Upper lobe of left lung (tissue), 6 donors: ENCODE measurements at places on chromosomes 3 and 15. TPM values are rescaled to one million over a fixed set of nuclear protein-coding genes. Genes with fewer than 3 reads are reported as not detected.

The TM6SF1 gene
- total RNA-seq: 17.8 TPM

The LRIG1 gene
- total RNA-seq: 56.6 TPM

The ROBO2 gene
- total RNA-seq: 14.6 TPM

- H3K4me1 ChIP-seq: peaks cover 10% of the 10 kb centered on the region
- no peaks in the 10 kb centered on the region for H3K27me3 ChIP-seq
- no peak overlapping the region for H3K4me3 ChIP-seq
- H3K27ac ChIP-seq: no peak overlapping the region
- H3K36me3 ChIP-seq: no peaks in the 10 kb centered on the region
Measured at GRCh38 chr15:48616216-48616615, 29.3 kb downstream of the FBN1 start.

DNA sequence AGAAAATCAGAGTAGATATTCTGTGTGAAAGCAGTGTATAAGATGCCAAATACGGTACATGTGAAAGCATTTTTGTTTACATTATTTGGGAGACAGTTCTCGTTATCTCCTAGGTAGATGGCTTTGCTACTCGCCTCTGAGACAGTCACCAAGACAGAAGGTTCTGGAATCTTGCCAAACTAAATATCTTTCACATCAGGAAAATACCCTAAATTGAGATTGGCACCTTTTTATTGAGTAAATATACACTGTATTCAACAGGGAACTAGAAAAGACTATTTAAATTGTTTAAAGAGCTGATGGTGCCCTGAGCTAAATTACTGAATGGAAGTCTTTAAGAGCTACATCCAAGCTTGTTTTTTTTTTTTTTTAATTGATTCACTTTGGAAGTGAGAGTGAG, 3.4 kb downstream of the FGD5 start:
- no peak overlapping the region for H3K4me3 ChIP-seq
- peaks cover 23% of the 10 kb centered on the region for H3K4me1 ChIP-seq
- H3K36me3 ChIP-seq: peaks cover 19% of the 10 kb centered on the region

The TMEM207 gene
- not detected for total RNA-seq

DNA sequence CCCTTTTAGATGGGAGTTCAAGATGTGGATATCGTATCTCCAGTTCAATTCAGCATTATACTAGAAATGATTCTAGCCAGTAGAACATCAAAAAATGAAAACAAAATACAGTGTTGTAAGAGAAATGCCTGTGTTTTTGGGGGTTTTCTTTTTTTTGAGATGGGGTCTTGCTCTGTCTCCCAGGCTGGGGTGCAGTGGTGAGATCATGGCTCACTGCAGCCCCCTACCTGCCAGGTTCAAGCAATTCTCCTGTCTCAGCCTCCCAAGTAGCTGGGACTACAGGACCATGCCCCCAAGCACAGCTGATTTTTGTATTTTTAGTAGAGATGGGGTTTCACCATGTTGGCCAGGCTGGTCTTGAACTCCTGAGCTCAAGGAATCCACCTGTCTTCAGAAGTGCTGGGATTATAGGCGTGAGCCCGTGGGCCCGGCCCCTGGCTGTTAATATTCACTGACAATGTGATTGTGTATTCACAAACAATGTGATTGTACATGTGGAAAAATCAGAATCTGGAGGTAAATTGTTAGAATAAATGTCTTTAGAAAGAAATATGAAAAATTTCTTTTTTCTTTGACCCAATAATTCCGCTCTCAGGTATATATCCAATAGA, 59.0 kb downstream of the ARIH1 start:
- DNase-seq: no peak
- peaks cover 6% of the 10 kb centered on the region for H3K4me1 ChIP-seq
- no peak overlapping the region for H3K4me3 ChIP-seq
- H3K27me3 ChIP-seq: no peaks in the 10 kb centered on the region
- no peaks in the 10 kb centered on the region for H3K36me3 ChIP-seq

- peaks cover 15% of the 10 kb centered on the region for H3K4me1 ChIP-seq
- H3K27ac ChIP-seq: no peak overlapping the region
- no peaks in the 10 kb centered on the region for H3K36me3 ChIP-seq
Measured at GRCh38 chr3:48593337-48593736, 1.8 kb downstream of the COL7A1 start.

DNA sequence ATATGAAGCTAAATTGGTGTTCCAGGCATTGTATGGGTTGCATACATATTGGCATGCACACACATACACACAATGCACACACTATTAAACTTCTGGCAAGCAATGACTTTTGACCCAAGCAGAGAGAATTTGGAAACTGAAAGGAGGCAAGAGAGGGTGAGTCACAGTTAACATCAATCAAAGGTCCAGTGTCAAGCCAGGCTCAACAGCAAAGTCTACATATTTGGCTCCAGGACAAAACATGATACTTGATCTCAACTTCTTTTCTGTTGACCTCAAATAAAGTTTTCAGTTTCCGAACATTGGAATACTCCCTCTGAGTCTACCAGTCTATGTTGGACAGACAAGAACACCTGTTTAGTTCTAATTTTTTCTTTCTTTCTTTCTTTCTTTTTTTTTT, 28.3 kb downstream of the IL12A start:
- H3K27me3 ChIP-seq: no peaks in the 10 kb centered on the region
- H3K27ac ChIP-seq: no peak overlapping the region
- H3K36me3 ChIP-seq: no peaks in the 10 kb centered on the region
- H3K4me1 ChIP-seq: no peaks in the 10 kb centered on the region
- no peak for DNase-seq
- H3K4me3 ChIP-seq: no peak overlapping the region

The CLDN16 gene
- total RNA-seq: 0.30 TPM

The DNAJC13 gene
- total RNA-seq: 29.1 TPM

DNA sequence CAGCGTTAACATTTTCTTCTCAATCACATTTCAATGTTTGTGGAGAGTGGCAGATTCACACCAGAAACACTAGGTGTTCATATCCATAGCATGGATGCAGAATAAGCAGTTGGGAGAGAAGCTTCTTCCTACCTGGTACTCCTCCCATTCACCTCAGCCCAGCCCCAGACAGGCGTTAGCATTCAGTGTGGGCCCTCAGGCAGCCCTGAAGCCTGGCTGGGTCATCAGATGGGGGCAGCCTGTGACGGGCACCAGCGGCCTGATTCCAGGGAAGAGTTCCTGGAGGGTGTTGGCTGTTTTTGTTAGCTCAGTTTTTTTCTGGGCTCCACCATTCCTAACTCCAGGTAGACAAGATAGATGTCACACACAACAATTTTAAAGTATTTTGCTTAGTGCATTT, 31.1 kb downstream of the APH1B start:
- H3K27me3 ChIP-seq: no peaks in the 10 kb centered on the region
- H3K4me1 ChIP-seq: no peaks in the 10 kb centered on the region
- H3K27ac ChIP-seq: no peak overlapping the region
- no peak overlapping the region for H3K4me3 ChIP-seq
- H3K36me3 ChIP-seq: peaks cover 6% of the 10 kb centered on the region

GRCh38 chr3:55333046-55333445, 154.1 kb downstream of the WNT5A start:
- no peaks in the 10 kb centered on the region for H3K36me3 ChIP-seq
- peaks cover 15% of the 10 kb centered on the region for H3K4me1 ChIP-seq
- no peak overlapping the region for H3K27ac ChIP-seq
- DNase-seq: no peak

The GOLGA6L2 gene
- total RNA-seq: not detected

- DNase-seq: no peak
- H3K36me3 ChIP-seq: no peaks in the 10 kb centered on the region
- no peak overlapping the region for H3K4me3 ChIP-seq
- H3K27me3 ChIP-seq: no peaks in the 10 kb centered on the region
Measured at GRCh38 chr3:135917076-135917475, 48.5 kb upstream of the PPP2R3A start.

- H3K4me1 ChIP-seq: peaks cover 100% of the 10 kb centered on the region
- peak; percentile 54 for DNase-seq
- H3K4me3 ChIP-seq: no peak overlapping the region
- H3K36me3 ChIP-seq: no peaks in the 10 kb centered on the region
- no peaks in the 10 kb centered on the region for H3K27me3 ChIP-seq
Measured at GRCh38 chr15:91861223-91861622, 7.7 kb downstream of the SLCO3A1 start.

DNA sequence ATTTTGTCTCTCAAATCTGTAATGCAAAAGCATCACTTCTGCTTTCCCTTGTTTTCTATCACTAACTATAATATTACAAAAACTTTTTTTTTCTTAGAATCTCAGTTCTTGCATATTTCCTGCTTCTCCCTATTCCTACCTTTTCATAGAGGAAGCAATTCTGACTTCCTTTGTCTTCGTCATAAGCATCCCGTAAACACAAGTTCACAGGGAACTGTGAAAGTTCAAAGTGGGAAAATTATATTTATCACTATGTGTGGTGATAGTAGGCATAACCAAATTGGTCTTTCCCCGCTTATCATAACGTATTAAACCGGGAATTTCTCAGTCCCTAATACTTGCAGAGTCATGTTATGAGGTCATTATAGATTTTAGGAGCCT, 22.3 kb downstream of the CD200 start:
- no peak overlapping the region for H3K4me3 ChIP-seq
- no peaks in the 10 kb centered on the region for H3K36me3 ChIP-seq
- H3K27me3 ChIP-seq: no peaks in the 10 kb centered on the region
- H3K27ac ChIP-seq: no peak overlapping the region
- no peak for DNase-seq

DNA sequence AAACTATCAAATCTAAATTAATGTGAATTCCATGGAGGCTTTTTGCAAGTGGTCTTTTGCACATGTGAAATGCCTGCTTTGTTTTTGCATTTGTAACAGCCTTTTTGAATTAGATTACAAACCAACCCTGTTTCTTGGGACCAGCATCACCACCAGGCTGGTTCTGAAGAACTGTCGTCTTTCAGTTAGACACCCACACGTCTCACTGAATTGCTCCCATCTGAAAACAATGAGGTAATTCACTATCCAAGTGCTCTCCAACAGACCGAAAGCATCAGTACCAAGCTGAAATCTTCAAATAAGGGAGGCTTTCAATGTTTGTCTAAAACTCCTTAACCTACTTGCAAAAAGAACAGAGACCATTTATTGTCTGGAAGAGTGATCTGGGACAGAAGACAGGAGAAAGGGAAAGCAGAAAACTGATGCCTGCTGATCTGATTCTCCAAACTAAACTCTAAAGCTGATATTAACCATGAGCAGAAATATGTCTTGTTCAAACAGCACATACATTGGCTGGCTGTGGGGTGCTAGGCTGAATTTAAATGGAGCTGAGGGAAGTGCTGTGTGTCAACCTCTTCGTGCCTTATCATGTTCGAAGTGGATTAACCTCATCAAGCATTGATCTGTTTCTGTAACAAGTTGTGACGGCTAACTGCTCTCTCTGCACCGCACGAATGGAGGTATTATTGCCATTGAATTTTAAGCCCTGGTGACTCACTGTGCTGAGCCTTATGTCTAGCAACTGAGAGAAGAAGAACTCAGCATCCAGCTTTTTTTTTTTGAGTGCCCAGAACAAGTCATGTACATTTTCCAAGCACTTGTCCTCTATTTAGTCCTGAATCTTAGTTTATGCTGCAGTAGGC, 213.7 kb upstream of the P2RY1 start:
- no peaks in the 10 kb centered on the region for H3K4me1 ChIP-seq
- no peak overlapping the region for H3K4me3 ChIP-seq
- no peak overlapping the region for H3K27ac ChIP-seq
- no peaks in the 10 kb centered on the region for H3K27me3 ChIP-seq

The P2RY12 gene
- total RNA-seq: 3.6 TPM

The TMEM45A gene
- total RNA-seq: 4.2 TPM

The EPHB3 gene
- 8.8 TPM for total RNA-seq

The OIP5 gene
- total RNA-seq: not detected

DNA sequence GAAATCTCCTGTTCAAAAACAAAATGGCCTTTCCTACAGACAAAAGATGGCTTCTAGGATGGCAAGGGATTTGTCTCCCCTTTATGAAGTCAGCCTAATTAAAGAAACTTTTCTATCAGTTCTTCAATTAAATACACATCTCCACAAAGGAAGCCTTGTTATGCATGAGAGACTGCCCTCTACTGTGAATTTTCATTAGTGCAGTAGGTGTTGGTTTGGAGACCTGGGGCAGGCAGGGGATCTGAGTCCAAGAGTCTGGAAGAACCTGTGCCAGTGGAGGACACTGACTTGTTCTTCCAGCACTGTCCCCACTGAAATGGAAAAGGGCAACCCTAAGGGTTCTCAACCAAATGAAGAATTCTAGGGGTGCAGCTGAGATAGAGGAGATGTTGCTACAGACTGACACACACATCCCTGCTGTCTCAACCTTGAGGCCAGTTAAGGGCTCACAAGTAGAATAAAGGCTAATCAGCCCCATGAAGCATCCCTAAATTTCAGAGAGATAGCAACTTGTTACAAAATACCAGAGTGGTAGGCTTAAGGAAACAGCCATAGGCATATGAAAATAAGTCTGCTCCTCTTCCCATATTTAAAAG, 174.0 kb upstream of the PRICKLE2 start:
- no peaks in the 10 kb centered on the region for H3K27me3 ChIP-seq
- H3K4me3 ChIP-seq: no peak overlapping the region
- H3K36me3 ChIP-seq: no peaks in the 10 kb centered on the region
- H3K27ac ChIP-seq: peak overlapping the region; percentile 23
- peaks cover under 1% of the 10 kb centered on the region for H3K4me1 ChIP-seq

DNA sequence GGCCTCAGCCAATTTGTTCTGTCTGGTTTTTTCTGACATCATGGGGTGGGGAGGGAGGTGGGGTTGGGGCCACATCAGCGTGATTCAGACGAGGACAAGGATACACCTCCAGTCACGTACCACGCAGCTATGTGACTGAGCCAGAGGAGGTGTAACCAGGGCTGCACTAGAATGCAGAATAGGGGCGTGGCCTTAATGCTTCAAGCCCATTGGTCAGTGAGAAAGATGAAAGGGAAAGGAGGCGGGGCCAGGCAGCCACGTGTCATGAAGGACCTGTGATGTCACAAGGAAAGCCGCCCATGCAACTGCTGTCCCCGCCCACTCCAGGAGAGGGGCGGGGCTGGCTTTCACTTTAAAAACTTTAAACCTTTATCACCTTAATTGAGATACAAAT, at the start of gene GOLGA6L2:
GOLGA6L2 (minus strand) TSS at position 137 of the 394 bp plus-strand sequence; CDS start at position 75, 62 bp downstream.
- no peaks in the 10 kb centered on the region for H3K27me3 ChIP-seq
- no peak within 1 kb of the TSS for H3K4me3 ChIP-seq
- H3K27ac ChIP-seq: no peak within 1 kb of the TSS
- H3K4me1 ChIP-seq: no peaks in the 10 kb centered on the region
- DNase-seq: no peak
- H3K36me3 ChIP-seq: no peaks in the 10 kb centered on the region

DNA sequence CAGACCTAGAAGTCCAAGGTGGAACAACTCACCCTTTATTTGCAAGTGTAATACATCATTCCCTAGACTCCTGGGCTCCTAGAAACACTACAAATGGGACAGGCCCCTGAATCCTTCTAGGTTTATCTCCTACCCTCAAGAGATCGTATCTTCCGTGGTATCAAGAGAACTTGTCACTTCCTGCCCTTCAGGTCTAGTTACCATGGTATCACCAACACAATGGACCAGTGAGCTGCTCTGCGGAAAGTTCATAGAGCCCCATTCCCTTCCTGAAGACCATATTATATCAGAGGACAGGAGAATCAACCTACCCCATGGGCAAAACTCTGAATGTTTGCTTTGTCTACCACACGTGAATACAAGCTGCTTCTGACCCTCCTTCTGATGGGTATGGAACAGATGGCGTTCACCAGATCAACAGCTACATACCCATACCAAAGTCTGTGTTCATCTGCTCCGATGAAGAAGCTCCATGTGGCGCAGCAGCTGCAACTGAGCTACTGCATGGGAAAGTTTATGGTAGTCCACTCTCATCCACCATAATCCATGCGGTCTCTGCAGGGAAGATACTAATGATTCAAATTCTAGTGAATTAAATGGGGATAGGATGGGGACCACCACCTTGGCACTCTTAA, 84.6 kb upstream of the KLF13 start:
- no peak overlapping the region for H3K27ac ChIP-seq
- H3K4me3 ChIP-seq: no peak overlapping the region
- no peaks in the 10 kb centered on the region for H3K36me3 ChIP-seq
- DNase-seq: no peak
- no peaks in the 10 kb centered on the region for H3K27me3 ChIP-seq
- H3K4me1 ChIP-seq: peaks cover 2% of the 10 kb centered on the region
